ENCODE measurements at places on chromosomes 11 and 22.

- DNase-seq = peak; percentile 83
These were observed 3.9 kb upstream of the E2F8 start for GRCh38 chr11:19244621-19245020.

DNA sequence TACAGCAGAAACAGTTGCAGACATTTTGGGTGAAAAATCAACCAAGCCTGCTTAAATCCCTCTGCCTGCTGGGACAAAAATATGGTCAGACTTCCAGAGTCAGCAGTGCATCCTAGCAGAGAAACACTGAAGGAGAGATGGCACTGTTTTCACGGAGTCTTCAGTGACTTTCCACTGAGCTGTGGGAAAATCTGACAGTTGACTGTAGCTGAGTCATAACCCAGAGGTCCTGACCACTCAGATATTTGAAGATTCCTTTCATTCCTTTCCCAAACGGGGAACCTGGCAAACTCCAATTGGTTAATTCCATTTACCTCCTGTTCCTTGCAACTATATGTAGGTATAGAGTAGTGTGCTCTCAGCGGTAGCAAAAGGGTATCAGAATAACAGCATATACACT lies 20.9 kb upstream of the UPB1 start:
- peak; percentile 33 for DNase-seq

GRCh38 chr11:116688202-116688540 lies 84.6 kb downstream of the BUD13 start:
- DNase-seq = no peak

GRCh38 chr11:56693428-56693827 lies 5.5 kb upstream of the OR9G1 start:
- DNase-seq = no peak

- DNase-seq = no peak
These were observed 66.7 kb upstream of the MYEOV start for GRCh38 chr11:69227271-69227670.

- DNase-seq = no peak
These were observed 80.1 kb upstream of the PRODH start for GRCh38 chr22:19016081-19016766.

- no peak for DNase-seq
These were observed 10.3 kb upstream of the IGSF9B start for GRCh38 chr11:133966921-133967598.

- DNase-seq = no peak
These were observed 2.9 kb upstream of the SERPINH1 start for GRCh38 chr11:75558939-75559843.

DNA sequence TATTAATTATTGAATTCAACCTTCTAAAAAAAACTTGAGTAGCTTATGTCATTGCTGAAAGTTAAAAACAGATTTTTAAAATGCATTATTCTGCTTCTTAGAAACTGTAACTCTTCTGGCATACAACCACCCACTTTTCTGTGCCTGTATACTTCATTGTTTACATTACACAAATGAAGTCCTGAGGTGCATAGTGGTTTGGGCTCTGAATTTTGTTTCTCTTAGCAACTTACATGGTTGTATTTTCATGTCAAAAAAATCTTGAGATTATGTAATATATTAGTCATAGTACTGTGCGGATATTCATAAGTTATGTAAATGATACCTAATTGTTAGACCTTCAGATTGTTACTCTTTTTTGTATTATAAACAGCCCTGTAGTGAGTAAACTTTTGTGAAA lies 12.2 kb downstream of the SC5D start:
- no peak for DNase-seq

DNA sequence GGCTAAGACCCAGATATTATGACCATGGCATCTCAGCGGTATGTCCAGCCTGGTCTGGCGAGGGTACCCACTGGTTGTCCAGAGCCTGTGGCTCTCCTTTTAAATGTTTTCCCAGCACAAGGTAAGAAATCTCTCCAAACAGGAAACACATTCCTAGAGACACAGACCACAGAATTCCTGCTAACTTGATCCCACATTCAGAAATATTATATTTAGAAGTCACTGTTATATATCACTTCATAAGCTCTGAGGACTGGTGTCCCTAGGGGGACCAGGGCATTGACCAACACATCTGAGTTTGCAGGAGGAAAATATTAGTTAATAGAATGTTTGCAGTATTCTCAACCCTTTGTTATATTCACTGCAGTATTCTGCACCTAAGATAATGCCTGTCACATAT lies 23.1 kb downstream of the TMPRSS13 start:
- DNase-seq = no peak

DNA sequence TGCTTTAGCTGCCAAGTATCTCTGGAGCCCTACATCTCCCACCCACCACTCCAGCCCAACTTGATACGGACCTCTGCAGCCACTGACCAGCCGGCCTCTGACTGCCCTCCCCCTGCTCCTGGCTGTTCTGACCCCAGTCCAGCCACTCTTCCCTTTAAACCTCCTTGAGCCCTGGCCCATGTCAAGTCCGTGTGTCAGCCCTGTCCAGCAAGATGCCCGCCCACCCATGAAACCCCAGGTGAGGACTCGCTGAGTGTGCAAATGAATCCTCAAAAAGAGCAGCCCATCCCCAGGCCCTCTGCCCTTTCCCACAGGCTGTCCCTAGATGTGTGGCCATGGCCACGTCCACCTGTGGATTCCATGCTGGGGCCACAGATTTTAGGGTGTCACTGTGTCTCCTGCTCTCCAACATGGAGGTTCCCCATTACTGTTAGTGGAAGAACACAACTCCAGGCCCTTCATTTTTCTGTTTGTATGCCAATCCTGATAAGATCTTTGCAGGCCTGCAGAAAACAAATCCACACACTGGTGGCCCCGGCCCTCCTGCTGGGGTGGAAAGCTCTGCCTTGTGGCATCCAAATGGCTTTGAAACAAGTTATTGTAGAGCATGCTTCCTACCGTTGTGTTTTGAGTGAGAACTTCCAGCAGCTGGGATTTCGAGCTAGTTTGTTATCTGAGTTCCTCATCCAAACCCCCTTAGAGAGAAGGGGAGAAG lies 22.7 kb upstream of the ADORA2A start:
- DNase-seq = no peak

DNA sequence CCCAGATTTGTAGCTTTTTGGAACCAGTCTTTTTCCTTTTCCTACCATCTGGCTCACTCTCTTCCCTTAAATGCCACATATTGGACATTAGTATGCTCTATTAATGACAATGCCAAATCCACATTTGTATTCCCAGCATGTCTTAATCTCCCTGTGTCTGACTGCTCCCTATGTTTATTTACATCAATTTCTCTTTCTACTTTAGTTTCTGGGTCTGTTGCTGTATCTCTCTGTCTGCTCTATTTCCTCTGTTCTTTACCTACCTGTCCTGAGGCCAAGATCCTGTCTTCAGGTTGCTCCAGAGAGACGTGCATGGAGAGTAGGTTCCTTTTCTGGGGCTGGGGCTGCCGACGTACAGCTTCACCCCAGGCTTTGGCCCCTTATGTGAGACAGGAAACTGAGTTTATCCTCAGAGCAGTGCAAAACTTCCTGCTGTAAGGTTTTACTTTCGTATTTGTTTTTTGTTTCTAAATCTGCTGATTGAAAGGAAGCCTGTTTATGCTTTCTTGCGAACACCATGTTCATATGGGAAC lies 25.6 kb downstream of the OR2AG2 start:
- no peak for DNase-seq

- no peak for DNase-seq
These were observed 82.0 kb downstream of the KCNJ1 start for GRCh38 chr11:128785141-128785540.

GRCh38 chr22:24355574-24355973 lies 71.8 kb upstream of the ADORA2A start:
- no peak for DNase-seq

DNA sequence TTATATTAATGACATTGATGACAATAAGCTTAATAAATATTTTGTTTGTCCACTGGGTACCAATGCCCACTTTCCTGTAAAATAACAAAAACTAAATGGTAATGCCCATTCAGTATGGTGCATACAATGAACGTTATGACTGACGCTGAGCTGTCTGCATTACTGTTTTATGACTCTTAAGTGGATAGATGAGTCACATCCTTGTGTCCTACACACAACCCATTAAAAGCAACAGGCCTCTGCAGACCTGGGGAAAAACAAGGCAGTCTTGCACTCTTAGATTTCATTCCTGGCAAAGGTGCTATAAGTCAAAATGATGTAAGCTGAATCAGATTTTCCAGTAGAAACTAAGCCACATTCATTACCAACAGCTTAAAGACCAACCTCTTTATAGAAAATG lies 176.3 kb upstream of the TMEM45B start:
- DNase-seq = peak; percentile 97

DNA sequence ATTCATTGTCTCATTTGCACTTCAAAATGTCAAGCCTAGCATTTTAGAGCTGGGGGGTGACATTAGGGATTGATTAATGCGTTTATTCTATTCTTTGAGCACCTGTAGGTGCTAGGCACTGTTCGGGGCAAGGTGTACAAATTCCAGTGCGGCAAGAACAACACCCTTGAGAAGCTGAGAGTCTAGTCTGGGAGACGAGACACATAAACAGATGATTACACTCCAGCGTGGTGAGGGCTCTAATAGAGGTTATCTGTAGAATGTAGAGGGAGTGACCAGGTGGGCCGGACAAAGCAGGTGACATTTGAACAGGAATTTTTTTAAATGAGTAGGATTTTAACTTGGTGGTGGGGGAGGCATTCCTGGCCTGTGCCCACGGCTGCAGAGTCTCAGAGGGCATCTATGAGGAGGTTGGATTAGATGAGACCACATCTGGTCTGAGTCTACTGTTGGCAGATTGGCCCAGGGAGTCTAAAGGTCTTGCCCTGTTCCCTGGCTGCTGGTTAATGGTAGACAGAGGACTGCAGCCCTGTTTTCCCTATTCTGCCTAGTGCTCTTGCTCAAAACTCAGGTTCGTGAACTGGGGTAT lies 970 bp downstream of the CAT start:
- no peak for DNase-seq

Measured in PC-9 (cell line).